RPMI8226 (cell line): ENCODE measurements at places on chromosomes 11 and 22.

DNA sequence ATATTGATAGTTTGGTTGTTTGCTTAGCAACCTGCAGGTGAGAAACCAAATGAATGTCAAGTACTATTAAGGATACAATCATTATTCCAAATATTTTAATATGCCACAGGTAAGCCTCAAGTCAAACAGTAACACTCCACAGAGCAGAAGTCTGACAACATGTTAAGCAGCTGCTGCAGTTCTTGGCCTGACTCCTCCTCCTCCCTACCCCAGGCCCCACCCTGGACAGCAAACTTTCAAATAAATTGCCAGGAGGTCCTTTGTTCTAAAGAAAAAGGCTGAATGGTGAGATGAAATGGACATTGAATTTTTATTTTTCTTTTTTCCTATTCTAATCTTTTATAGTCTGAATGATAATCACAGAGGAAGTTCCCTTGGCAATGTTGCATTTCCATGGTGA is 260.0 kb upstream of the POU2AF2 start:
- DNase-seq = no peak

GRCh38 chr11:70901951-70902521 is 350.3 kb downstream of the SHANK2 start:
- DNase-seq = peak; percentile 41

GRCh38 chr11:11057472-11057854 is 199.6 kb upstream of the ZBED5 start:
- no peak for DNase-seq

GRCh38 chr22:11042116-11042515 is 4485.9 kb upstream of the OR11H1 start:
- DNase-seq = no peak

DNA sequence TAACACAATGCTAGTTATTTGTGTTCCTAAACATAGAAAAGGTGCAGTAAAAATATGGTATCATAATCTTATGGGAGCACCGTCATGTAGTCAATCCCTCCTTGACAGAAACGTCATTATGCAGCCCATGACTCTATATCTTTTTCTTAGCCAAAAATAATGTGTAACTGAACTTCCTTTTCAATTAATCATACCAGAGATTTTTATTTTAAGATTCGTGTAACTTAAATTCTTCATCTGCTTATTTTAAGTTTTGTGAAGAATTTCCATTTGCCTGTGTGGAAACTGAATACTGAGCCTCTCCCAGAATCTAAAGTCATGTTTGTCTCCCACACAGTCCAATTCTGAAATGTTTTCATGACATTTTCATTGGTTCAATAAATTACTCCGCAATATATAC is 699.1 kb downstream of the KCNA4 start:
- DNase-seq = no peak

DNA sequence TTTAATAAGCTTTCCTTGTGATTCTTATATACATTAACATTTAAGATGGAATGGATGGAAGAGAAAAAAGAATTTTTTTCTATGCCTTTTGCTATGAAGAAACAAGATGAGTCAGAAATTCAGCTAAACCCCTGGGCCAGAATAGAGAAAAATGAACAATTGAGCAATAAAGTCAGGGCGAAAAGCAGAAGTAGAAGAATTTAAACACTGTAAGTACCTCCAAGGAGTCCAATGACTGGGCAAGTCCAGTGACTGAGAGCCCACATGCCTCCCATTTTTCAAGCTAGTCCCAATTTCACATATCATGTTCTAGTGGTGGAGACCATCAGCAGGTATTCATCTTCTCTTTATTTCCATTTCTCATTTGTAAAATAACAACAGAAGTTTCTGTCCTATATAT is 18.6 kb upstream of the APLP2 start:
- DNase-seq = no peak

- no peak for DNase-seq
These were observed 32.2 kb downstream of the SBF2 start for GRCh38 chr11:10261821-10262220.

- no peak for DNase-seq
These were observed 4.7 kb upstream of the APOL2 start for GRCh38 chr22:36243986-36244385.

- DNase-seq = peak; percentile 78
These were observed 27.6 kb downstream of the RIBC2 start for GRCh38 chr22:45441138-45441537.

- no peak for DNase-seq
These were observed 85.5 kb downstream of the KCNQ1 start for GRCh38 chr11:2530131-2530854.

DNA sequence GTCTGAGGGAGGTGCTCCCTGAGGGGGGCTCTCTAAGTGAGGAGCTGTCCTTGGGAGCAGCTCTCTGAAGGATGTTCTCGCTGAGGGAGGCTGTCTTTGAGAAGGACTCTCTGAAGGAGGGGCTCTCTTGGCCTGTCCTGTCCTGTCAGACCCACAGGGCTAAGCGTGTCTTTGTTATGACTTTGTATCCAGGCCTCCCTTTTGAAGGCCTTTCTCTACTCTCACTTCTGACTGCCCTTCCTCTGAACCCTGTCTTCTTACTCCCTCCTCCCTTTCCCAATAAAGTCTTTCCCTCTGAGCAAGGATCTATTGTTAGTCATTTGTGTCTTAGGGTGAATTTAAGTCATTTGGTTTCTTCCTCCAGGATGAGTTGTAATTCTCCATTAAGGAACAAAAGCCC is 330.1 kb upstream of the PLET1 start:
- DNase-seq = no peak

- DNase-seq = no peak
These were observed 3.8 kb downstream of the TMPRSS13 start for GRCh38 chr11:117925198-117925925.

- DNase-seq = no peak
These were observed 4.3 kb upstream of the CRTAM start for GRCh38 chr11:122833846-122834464.

- DNase-seq = peak; percentile 23
These were observed 1.1 kb downstream of the EWSR1 start for GRCh38 chr22:29269230-29269604.

- DNase-seq = peak; percentile 46
These were observed 107.5 kb upstream of the OR4B1 start for GRCh38 chr11:48109046-48109666.

- peak; percentile 65 for DNase-seq
These were observed 634 bp downstream of the TIMM8B start for GRCh38 chr11:112085822-112086421.

DNA sequence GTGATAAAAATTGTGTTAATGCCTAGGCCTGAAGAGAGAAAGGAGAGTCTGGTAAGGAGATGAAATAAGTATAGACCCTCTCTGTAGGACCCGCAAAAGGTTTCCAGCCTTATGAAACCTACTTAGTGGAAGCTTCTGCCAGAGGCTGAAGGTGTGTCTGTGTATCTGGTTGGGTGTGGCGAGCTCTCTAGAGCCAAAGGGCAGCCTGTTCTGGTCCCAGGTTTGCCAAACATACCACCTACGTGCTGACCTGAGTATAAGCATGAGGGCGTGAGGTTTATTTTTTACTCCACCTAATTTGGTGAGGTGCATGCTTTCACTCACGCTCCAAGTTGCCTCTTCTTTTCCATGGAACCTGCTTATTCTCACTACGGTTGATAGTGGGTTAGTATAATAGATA is 5.6 kb downstream of the CSTPP1 start:
- no peak for DNase-seq

GRCh38 chr11:75735181-75735845 is 17.7 kb downstream of the MOGAT2 start:
- no peak for DNase-seq
